ENCODE measurements at places on chromosomes 3 and 15.

DNA sequence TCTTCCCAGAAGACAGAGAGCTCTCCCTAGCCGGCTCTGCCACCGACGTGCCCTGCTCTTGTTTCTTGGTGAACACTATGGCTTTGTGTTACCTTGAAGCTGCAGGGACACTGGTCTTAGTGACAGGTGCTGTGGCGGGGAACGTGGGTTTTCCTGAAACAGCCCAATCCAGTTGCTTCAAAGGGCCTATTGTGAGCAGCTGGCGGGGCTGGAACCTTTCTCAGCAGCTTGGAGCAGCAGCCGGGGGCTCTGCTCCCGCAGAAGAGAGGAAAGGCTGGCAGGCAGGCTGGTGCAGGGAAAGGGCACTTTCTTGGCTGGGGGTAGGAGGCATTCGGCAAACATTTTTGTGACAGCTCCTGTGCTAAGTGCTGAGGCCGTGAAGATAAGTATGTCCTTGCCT, 12.8 kb downstream of the MYZAP start:
- DNase-seq: no peak

- DNase-seq: no peak
Measured at GRCh38 chr3:32947789-32948238, 3.6 kb upstream of the CCR4 start.

DNA sequence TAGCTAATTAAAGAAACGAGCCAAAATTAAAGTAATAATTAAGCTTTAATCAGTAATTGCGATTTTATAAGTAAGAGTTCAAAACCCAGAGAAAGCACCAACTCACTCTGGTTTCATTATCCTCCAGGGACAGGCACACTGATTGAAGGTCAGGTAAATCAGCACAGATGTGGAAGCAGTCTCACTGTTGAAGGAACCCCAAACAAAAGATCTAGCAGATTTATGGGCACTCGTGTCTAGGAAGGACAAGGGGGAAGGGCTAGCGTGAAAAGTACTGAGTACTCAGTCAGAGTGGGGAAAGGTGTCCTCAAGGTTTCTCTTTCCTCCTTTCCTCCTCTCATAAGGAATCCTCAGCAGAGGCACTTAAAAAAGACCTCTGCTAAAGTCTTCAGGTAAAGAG, 320.1 kb downstream of the PYDC2 start:
- DNase-seq: no peak

- no peak for DNase-seq
Measured at GRCh38 chr15:56832125-56832524, 86.3 kb upstream of the TCF12 start.

All from cortex of kidney (tissue), 1 donor.